ENCODE measurements at places on chromosomes 4 and X.

- no peak for DNase-seq
Observed at GRCh38 chr4:74456056-74456744, 11.3 kb downstream of the AREG start.

GRCh38 chr4:15106399-15106798 is 104.1 kb downstream of the CPEB2 start:
- DNase-seq, result no peak

DNA sequence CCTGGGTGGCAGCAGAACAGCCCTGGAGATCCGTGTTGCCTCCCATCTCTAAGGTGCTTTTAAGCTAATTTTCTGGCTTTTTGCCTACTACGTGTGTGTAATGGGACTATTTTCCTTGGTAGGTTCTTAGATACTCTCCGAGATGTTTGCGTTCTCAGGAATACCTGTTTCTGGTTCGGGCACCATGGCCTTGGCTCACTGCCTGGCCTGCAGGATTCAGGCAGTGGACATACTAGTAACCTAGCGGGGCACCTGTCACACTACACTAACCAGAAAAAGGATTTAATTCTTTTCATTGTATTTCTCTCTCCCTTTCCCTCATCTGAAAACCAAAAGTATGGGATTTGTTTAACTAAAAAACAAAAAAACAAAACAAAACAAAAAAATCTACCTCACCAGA is 29.2 kb downstream of the FHIP1A start:
- no peak for DNase-seq

GRCh38 chrX:115233497-115234455 is at the start of gene LRCH2:
LRCH2 (minus strand) TSS chrX:115234096; CDS start chrX:115234041, 55 bp downstream.
- peak; percentile 5 for DNase-seq

- no peak for DNase-seq
Observed at GRCh38 chrX:70878902-70879301, 29.6 kb downstream of the TEX11 start.

DNA sequence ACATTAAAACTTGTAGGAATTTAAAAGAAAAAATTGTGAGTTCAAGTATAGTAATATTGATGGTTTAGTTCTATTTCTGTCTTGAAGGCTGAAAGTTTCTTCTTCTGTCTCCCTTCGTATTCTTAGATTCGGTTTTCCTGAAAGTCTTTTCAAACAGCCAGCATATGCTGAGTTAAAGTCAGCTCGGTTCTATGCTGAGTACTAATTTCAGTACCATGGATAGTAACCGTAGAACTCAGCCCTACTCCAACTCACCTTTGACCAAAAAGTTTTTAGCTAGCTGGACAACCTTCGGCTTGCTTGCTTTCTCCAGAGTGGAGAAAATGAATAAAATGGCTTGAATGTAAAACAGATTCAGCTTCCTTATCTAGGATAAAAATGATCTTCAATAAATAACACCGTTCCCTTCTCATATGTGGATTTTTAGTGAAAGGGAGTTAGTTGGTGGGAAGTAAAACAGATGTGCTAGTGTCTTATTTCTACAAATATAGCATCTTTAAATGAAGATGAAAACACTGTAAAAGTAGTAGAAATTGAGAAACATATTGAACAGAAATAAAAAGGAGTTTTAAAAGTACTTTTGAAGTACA is 5.2 kb downstream of the POU4F2 start:
- DNase-seq, result no peak
